Left colon (tissue), 2 donors: ENCODE measurements at places on chromosomes 5 and 9.
A peak's percentile ranks its signal among the peaks of the same experiment; 100 is the strongest.

DNA sequence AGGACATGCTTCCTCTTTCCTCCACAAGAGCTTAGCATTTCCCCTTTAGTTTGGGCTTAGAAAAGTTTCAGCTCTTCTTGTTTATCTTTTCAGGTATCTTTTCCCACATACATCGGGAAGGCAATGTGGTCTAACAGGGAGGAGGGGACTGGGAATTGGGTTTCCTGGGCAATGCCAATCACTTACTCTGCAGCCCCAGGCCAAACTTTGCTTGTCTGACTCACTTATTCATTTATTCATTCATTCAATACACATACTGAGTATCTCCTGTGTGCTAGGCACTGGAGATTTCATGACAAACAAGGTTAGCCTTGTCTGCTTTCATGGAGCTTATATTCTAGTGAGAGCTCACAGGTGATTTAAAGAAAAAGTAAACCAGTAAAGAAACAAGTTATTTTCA is 10.7 kb upstream of the POU4F3 start:
- DNase-seq = no peak

GRCh38 chr5:38795986-38796741 is 49.6 kb upstream of the OSMR start:
- DNase-seq = no peak

DNA sequence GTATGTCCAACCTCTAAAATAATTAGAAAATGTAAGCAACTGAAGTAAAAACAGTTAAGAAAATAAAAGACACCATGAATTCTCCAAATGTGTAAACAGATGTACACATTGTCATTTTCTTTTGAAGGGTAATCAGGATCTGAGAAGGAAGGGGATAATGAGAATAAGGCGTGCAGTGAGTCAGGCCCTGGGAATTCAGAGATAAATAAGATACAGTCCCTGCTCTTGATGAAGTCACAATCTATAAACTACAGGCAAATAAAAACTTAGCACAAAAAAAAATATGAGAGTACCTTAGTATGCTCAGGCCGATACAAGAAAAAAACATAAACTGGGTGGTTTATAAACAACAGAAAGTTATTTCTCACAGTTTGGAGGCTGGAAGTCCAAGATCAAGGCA is 315.3 kb downstream of the DNAH5 start:
- no peak for DNase-seq

GRCh38 chr9:23408874-23409273 is 417.2 kb downstream of the ELAVL2 start:
- DNase-seq = no peak

GRCh38 chr9:28004900-28005299 is 431.6 kb upstream of the C9orf72 start:
- no peak for DNase-seq

DNA sequence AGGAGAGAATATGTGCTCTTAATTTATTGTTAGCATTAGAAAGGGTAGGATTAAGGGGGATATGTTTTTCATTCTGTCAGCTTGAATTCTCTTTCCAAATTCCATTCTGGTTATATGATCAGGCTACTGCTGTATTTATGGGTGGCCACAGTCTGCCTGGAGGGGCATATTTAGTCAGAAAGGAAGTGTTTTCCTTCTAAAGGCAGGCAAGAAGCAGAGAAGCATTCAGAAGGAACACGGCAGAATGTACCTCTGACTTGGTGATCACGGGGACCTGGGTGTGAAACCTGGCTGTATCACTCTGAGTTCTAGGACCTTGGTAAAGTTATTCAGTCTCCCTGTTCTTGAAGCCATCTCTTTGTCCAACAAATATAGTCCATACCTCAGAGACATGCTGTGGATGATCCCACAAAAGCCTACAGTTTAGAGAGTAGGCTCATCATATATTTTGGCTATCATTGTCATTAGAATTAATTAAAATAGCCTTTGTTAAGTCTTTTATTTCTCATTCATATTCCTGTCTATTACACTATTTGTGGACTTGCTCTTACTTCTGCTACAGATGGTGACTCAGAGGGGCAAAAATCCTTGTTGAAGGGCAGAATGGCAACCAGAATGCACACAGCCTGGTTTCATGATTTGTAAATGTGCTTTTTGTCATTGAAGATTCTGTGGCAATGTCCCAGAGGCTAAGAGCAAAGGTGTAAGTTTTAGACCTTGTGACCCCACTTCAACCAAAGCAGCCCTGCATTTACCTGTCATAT is 2.7 kb downstream of the TNC start:
- no peak for DNase-seq

- peak; percentile 26 for DNase-seq
Observed at GRCh38 chr9:93587651-93588347, 11.4 kb downstream of the PHF2 start.

- no peak for DNase-seq
Observed at GRCh38 chr9:20138841-20139240, 350.0 kb upstream of the SLC24A2 start.

DNA sequence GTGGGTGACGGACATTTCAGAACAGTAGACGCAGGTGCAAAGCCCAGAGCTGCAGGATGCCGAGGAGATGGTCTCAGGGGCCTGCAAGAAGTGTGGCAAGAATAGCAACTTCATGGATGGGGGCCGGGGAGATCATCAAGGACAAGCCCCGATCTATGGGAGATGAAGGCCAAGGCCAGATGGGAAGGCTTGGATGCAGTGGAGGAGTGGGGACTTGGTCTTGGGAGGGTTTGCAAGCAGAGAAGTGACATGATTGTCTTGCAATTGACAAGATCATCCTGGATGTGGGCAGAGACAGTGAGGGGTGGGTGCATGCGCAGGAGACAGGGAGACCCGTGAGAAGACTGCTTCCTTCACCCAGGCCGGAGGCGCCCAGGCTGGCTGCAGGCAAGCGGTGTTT is 198.1 kb downstream of the CDK5RAP2 start:
- no peak for DNase-seq

DNA sequence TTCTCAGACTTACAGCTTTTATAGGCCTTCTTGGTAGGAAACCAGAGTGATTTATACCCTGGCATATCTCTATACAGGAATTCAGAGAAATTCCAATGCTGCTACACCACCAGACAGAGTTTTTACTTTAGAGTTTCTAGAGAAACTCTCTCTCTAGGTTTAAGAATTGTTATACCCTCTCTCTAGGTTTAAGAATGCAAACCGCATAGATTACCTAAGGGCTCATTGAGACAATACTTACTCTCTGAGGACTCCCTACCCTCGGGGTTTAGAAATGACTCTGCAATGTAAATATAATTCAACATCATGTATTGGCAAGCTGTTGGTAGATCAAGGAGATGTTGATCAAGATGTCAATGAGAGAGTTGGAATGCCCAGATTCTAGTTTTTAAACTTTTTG is 15.3 kb upstream of the ELAVL2 start:
- no peak for DNase-seq

DNA sequence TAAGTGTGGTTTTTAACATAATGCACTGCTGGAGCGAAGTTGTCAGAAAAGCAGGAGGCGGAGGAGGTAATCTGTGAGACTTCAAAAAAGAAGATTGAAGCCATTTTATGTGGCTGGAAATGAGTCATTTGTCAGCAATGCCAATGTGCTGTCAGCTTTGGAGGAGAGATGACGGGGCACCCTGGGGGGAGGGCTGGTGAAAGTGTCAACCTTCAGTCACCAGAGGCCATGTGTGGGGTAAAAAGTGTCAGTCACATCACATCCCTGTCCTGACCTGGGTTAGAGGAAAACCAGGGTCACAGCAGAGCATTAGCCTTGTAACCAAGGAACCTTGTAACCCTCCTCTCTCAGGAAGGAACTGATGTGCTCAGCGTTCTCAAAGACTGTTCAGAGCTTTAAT is 59.1 kb downstream of the TLR4 start:
- DNase-seq = no peak

- no peak for DNase-seq
Observed at GRCh38 chr9:95753762-95754465, 121.6 kb upstream of the ERCC6L2 start.

- DNase-seq = no peak
Observed at GRCh38 chr5:158543539-158544387, 556.0 kb downstream of the EBF1 start.

DNA sequence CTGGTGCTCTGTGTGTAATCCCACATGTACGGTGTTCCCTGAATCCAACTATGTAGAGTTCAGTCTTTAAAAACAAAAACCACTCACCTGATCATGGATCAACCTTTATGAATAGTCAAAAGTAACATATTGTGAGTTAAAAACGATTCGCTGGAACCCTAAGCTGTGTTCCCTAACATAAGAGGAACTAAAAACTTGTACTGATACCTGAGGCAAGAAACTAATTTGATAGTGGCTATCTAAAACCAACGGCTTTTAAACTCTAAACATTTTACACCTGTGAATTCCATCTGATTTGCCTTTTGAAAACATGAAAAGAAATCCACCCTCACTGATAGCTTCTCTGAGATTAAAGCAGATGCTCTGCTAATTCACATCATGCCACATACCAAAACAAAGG is 101.5 kb downstream of the DEPDC1B start:
- DNase-seq = no peak

DNA sequence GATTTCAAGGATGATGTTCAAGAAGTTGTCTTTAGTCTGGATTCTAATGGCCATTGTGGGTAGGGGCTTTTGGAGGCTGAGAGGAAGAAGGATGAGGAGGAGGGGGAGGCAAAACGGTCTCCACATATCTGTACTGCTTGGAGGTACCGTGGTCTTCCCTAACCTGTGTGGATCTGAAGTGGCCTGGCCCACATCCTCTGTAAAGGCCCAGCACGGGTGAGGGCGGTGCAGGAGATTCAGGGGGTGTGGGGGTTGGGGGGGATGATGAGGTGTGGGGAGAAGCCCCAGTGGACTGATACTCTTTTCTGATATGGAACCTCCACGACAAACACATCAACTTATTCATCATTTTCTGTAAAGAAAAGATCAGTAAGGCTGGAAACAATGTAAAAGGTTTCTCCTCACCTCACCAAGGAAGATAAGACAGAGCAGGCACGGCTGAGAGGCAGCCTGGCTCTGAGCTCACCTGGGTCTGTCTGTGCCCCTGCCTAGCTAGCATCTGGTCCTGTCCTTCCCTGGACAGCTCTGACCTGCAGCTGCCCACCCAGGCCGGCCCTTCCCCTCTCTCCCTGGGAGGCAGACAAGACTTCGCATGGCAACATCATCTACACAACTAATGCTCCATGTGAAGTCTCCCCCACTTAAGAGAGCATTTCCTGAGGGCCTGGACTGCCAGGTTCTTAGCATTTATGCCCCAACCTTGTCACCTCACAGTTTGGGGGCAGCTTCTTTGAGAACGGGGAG is 5.6 kb upstream of the IL3 start:
- no peak for DNase-seq

- no peak for DNase-seq
Observed at GRCh38 chr5:1735320-1735970, 64.2 kb downstream of the MRPL36 start.

- no peak for DNase-seq
Observed at GRCh38 chr5:159210846-159211245, 1.5 kb upstream of the RNF145 start.

- no peak for DNase-seq
Observed at GRCh38 chr9:110641293-110641692, 27.3 kb upstream of the MUSK start.

DNA sequence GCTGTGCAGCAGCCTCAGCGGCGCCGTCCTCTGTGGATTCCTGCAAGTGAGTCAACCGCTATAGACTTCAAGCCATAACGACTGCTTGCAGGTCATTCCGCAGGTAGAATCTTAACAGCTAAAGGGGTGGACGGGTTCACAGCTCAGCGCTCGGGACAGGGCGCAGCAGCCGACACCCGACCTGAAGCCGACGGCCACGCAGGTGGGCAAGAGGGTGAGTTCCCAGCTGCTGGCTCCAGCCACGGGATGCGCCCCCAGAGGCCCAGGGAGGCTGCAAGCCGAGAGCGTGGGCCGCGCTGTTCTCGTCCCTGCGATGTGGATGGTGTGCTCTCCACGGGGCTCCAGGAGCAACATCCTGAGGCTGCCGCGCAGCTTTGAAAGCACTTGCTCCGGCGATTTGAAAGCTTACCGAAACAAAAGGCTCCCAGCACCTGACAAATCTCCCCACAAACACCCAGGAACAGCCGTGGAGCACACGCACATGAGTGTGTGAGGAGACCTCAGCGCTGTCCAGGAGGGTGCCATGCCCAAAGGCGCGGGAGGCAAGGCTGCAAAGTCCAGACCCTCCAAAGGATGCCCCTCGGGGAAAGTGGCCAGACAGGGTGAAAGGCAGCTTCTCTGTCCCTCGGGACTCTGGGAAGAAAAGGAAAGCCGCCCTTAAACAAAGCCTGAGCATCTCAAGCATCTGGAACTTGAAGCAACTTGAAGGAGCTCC is 48.7 kb downstream of the EXD3 start:
- DNase-seq = no peak

- DNase-seq = no peak
Observed at GRCh38 chr5:171612749-171613148, 172.9 kb upstream of the SMIM23 start.

DNA sequence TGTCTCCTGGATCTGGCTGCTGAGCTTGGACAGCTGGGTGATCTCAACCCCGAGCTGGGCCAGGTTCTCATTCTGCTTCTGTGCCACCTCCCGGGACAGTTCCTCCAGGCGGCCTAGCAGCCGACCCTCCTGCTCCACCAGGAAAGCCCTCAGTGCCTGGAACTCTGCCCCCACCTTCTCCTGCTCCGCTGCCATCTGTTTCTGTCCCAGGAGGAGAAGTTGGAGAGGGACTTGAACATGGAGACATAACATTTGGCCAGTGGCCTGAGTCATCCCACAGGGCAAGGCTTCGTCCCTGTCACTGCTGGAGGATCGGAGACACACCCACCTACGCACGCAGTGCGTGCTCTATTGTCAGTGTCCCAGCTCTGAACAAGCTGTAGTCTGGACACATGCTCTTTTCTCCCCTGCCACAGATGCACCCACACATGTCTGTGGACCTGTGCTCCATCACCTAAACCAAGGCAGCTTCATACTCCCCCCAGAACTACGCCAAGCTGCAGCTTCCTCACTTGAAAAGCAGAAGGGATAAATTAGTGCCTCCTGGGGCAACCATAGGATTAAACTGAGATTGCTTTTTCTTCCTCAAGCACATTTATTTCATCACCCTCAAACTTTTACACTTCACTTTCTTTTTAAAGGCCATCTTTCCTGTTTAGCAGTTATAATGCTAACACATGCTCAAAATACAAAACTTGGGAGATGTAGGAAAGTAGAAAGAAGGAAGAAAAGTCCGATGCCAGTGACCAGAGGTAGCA is 4.9 kb downstream of the TRIM7 start:
- no peak for DNase-seq

GRCh38 chr5:160245506-160246086 is 16.3 kb downstream of the FABP6 start:
- DNase-seq = no peak

GRCh38 chr5:176319827-176320554 is 41.6 kb downstream of the KIAA1191 start:
- DNase-seq = no peak

DNA sequence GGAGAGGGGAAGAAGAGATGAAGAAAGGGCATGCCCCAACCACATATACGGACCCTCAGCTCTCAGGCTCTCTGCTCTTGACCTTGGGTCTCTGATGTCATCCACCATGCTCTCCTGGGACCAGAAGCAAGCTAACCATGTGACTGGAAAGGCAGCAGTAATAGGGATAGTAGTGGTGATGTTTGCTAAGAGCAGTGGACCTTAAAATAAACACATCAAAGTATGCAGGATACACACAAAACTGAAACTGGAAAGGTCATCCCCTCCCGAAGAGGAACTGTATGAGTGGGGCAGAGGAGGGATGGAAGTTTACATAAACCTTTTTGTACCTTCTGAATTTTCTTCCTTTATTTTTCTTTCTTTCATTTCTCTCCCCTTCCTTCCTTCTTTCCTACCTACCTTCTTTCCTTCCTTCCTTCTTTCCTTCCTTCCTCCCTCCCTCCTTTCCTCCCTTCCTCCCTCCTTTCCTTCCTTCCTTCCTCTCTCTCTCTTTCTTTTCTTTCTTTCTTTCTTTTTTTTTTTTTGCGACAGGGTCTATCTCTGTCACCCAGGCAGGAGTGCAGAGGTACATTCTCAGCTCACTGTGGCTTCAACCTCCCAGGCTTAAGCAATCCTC is 8.1 kb upstream of the PTPN3 start:
- DNase-seq = no peak
